CD4-positive, alpha-beta memory T cell (primary cell): ENCODE measurements at places on chromosomes 6 and 20.

DNA sequence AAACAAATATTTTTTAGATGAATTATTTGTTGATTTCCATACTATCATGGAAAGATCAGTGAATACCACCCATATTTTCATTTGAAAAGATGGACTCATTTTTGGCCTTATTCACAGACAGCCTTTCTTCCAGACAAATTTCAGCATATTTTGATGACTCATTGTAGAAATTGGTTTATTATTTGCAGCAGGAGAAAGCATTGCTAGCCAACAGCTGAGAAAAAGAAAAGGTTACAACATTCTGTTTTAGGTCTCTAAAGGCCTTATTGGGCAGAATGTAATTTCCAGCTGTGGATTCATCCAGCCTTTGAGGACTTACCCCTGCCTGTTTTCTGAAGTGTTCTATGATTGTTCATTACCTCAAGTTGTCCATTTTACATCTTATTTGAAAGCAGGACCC is 201.9 kb downstream of the PLCB4 start:
- DNase-seq: no peak

DNA sequence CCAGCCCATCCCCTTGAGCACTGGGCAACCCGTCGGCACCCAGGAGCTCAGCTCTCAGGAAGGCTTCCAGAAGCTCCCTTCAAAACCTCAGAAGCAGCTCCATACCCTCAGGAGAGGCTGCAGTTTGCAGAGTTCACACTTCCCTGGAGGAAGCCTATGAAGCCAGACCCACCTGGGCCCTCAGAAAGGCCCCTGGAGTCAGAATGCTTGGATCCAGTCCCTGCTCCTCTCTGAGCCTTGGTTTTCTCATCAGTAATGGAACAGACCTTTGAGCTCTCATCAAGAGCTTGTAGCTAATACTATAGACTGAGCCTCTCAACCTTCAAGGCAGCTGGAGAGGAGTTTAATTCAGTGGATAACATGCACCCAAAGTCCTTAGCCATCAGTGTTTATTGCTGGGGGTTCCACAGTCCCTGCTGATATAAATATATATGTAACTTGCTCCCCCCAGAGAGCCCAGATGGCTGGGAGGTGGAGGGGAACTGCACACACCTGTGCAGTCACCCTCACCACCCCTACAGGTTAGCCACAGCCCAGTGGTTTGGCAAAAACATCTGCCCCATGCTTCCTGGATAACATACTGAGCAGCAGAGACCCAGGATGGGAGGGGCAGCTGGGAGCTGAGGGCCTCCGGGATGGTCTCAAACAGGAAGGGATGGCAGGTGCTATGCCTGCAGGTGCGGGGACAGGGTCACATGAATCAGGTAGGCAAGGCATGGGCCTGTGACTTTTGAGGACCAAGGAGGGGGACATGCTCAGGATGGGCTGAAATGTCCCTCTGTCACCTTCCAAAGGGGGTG is 120.1 kb downstream of the SNX5 start:
- no peak for DNase-seq

GRCh38 chr6:139863964-139864363 is 489.5 kb upstream of the CITED2 start:
- DNase-seq: no peak

DNA sequence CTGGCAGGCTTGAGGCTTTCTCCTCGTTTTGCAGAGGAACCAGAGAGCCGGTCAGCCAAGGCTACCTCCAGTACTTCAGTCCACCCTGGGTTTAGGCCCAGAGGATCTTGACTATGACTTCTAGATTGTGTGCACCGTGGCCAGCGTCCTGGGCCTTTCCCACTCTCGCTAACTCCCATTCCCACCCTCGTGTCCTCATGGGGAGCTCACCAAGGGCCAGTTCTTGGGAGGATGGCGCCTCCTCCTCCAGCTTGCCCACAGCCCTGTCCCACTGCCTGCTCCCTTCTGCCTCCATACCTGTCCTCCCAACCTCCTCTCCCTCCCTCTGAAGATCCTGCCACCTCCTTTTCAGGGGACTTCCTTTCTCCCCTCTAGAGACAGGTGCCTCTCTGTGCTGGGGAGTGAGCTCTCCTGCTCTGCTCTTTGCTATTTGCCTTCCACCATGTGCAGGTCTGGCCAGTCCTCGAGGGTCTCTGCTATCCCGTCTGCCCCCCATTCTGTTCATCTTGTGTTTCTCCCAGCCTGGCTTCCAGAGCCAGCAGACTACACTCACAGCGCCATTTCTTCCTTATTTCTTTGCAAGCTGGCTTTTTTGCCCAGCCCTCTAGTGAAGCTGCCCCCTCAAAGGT is 4.4 kb upstream of the SYNJ2 start:
- DNase-seq: no peak

DNA sequence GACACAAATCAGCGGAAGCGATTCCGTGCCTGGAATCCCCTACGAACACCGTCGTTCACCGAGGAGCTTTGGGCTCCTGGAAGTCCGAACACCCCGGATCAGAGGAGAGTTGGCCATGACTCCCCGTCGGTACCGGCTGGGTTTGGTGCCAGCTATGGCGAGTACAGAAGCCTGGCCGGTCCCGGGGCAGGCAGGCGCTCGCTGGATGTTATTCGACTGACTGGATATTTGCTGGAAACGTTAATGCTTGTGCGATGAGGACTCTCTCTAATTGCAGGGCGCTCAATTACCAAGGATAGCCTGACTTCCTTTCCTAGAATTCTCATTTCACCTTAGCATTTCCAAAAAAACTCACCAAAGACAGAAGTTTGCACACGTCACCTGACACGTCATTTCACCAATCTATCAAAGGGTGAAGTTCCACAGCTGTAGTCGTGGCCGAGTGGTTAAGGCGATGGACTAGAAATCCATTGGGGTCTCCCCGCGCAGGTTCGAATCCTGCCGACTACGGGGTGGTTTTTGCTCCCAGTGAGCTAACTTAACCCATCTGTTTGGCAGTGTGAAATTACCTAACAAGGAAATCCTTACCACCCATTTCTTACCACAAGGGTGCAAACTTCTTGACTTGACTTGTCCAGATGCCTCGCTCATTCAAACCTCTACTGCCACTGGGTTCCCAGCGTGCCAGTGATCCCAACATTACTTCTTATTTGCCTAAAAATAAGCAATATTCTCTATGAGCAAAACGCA is 22.7 kb upstream of the ZNF184 start:
- no peak for DNase-seq

GRCh38 chr6:159639721-159640120 is 53.3 kb downstream of the SOD2 start:
- DNase-seq: no peak

DNA sequence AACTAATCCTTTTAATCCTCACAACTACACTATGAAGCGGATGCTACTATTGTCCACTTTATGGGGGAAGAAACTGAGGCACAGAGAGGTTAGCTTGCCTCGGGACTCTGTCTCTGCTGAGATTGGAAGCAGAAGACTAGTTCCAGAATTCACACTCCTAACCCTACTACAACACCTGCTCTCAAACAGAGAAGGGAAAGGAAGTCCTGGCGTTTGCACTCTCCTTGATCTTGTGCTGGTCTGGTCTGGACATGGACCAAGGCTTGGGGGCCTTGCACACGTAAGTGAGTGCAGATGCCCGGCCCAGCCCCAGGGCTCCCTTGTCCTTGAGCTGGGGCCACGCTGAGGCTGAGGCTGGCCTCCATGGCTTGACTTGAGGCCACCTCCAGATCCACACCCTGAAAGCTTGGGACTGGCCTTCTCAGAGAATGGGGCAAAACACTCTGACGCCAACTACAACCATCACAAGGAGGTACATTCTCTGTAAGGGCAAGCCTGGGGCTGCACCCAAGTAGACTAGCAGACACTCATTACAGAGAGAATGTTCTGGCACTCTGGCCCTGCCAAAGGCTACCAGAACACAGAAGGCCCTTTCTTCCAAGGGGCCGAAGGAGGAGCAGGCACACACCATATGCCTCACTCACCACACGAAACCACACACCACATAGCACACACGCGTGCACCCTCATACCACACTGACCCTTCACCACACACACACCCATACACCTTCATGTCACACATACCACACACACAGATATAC is 33.3 kb upstream of the EZR start:
- no peak for DNase-seq

- no peak for DNase-seq
Measured at GRCh38 chr20:15703171-15703911, 869.9 kb downstream of the KIF16B start.

DNA sequence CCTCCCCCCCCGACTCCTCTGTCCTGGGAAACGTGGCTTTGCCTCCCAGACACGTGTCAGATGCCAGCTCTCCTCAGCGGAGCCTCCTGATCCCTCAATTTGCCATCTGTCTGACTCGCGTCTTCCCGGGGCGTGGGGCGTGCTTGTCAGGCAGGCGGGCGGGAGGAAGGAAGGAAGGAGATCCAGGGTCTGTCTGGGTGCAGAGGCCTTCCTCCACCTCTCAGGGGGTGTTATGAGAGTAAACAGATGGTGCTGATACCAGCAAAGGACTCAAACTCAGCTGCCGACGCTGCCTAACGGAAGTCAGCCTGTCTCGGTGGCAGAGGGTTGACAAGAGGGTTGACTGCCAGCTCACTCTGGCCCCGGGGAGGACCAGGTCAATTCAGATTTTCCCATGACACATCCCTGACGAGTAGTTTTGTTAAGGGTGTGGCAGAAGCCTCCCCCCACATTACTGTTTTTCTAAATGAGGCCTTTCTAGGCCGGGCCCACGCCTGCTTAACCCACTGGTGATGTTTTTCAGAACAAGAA is 17.0 kb downstream of the UQCC2 start:
- DNase-seq: peak; percentile 58

GRCh38 chr6:20811109-20811761 is 277.0 kb downstream of the CDKAL1 start:
- DNase-seq: no peak

- DNase-seq: no peak
Measured at GRCh38 chr6:150255840-150256239, 113.0 kb upstream of the IYD start.

DNA sequence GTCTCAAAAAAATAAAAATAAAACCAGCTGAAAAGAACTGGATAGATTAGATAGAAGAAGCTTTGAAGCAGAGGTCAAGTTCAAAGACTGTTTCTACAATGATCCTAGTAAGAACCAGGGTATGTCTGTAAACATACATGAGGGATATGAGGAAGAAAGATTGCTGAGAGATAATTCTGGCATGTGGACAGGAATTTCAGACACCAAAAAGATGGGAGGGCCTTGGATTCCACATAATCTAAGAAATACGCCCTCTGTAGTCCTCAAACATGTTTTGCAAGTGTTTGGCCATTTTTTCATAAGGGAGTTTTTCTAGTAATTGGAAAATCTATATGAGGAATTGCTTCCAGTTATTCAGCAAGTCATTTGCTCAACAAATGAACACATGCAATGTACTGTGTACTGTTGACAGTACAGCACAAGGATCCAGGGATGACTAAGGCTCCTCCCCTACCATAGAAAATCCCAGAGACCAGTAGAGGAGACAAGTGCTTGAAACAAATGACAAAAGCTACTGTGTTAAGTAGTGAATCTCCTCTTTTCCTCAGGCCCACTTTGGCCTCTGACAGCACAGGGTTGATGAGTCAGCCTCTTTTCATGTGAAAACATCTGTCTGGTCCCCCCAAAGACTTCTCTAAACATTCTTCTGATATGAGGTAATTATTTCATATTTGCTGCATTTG is 795.9 kb downstream of the MAFB start:
- no peak for DNase-seq

GRCh38 chr6:106461084-106461483 is 100.6 kb downstream of the CRYBG1 start:
- no peak for DNase-seq

- no peak for DNase-seq
Measured at GRCh38 chr6:93677264-93677965, 258.1 kb upstream of the EPHA7 start.

- peak; percentile 85 for DNase-seq
Measured at GRCh38 chr6:27772261-27773001, 139.8 kb downstream of the OR2B2 start.

GRCh38 chr6:11711984-11712711 is 66.5 kb downstream of the ADTRP start:
- no peak for DNase-seq

DNA sequence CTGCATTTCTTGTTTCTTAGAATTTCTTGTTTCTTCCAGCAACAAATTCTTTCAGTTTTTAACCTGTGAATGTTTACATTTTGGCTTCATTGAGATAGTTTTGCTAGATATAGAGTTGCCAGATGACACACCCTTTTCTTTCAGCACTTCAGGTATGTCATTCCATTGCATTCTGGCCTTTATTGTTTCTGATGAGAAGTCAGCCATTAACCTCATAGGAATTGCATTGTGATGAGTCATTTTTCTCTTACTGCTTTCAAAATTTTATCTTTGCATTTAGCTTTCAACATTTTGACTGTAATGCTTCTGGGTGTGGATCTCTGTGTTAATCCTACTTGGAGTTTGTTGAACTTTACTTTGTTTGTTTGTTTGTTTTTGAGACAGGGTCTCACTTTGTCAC is 440.3 kb upstream of the HS3ST5 start:
- no peak for DNase-seq
